ENCODE measurements at places on chromosomes 12 and 14.

GRCh38 chr12:93679308-93679925 is 2.2 kb downstream of the CRADD start:
- DNase-seq = no peak

DNA sequence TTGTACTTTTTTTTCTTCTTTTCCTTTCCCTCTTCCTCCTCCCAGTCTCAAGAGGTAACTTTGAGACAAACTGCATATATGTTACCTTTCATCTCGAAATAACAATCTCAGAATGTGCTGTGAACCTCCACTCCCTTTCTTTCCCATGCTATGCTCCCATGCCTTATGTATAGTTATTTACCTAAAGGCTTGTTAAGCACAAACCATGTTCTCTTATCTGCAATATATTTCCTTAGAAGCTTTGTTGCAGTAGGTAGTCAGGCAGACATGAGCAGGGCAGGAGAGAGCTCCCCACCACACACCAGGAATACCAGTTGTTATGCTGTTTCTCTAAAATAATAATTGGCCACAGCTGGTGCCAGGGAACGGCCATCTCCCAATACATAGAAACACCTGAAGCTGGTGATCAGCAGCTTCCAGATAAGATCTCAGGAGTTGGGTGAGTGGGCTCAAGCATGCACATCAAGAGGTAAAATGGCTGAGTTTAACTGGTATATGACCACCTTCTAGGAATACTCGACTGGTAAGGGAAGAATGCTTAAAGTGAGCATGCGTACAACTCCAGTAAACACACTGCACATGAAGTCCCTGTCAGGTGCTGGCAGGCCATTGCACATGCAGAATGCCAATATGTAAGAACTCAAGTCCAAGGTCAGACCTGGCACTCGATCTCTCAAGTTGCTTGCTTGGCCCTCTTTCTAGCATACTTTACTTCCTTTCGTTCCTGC is 14.8 kb upstream of the DHRS2 start:
- no peak for DNase-seq

DNA sequence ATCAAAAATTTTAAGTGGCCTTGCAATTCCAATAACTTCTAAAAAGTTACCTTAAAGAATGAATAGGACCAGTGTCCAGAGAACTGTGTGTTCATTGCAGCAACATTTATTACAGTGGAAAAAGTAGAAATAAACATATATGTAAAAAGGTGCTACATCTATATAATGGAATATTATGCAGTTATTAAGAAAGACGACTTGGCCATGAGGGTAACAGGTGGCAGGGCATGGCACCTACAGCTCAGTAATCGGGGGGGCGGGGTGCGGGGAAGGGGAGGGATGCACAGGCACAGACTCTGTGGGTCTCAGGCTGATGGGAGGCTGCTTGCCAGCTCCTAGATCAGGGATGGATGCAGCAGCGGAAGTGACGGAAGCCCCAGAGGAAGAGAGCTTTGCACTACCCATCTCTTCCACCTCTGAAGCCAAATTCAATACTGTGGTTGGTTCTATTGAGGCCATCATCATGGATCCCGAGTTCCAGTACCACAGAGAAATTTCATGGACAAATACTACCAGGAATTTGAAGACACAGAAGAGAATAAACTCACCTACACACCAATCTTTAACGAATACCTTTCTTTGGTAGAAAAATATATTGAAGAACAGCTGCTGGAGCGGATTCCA is 14.0 kb downstream of the KRT76 start:
- DNase-seq = no peak

- no peak for DNase-seq
Measured at GRCh38 chr14:100864206-100864605, 38.3 kb downstream of the MEG3 start.

DNA sequence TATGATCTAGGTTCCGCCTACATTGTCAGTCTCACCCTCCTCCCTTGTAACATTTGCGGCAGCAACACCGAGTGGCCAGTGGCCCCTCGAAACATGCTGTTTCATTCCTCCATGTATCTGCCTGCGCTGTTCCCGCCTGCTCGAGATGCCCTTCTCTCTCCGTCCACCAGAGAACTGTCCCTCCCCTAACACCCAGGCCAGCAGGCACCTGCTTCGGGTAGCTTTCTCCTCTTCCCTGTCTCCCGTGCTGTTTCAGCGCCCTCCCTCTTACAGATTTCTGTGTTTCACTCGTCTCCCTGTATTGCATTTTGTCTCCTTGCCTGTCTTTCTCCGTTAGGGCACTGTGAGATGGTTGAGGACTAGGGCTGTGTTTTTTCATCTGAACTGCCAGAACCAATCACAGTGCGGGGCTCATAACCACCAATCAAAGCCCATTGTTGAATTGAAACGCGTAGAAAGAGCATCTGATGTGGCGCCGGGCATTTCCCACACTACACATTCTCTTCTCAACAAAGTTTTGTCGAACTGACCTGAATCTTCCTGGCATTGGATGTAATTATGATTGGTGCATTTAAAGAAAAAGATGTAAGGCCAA is 40.9 kb upstream of the ELK3 start:
- no peak for DNase-seq

GRCh38 chr12:47077206-47078085 is 2.0 kb upstream of the PCED1B start:
- DNase-seq = no peak

DNA sequence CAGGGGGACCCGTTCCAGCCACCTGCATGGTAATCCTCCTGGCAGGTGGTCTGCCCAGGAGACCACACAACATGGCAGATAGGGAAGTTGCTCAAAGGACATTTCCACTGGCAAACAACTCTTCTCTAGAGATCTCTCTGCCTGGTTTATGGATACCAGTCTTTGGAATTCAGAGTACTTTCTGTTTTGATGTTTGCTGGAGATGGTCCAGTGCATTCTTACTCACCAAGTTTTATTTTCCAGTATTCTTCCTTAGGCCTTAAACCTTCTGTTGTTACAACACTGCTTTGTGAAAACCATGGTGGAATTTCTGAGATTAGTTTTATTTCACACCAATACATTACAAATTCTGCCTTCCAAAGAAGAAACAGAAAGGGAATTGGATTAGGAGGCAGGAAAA is 428.3 kb downstream of the FUT8 start:
- DNase-seq = no peak

GRCh38 chr12:124390442-124391097 is 95.7 kb downstream of the RFLNA start:
- no peak for DNase-seq

DNA sequence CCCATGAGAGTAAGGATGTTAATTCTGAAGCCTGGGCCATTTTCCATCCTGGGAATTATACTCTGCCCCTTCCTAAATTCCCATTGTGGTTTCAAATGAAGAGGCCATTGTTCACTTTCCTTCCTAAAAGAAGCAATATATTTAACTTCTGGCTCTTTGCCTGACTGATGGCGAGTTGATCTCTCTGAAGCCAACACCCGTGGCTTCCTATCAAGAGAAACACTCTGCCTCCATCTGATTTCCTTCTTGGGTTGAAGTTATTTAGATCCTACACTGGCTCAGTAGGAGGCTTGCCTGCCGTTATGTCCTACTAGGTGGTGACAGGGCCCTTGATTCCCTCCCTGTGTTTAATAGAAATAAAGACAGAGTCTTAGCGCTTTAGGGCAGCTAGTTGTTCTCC is 97.4 kb downstream of the PRKCH start:
- DNase-seq = no peak

GRCh38 chr14:71168564-71169427 is 261.5 kb downstream of the PCNX1 start:
- DNase-seq = no peak

DNA sequence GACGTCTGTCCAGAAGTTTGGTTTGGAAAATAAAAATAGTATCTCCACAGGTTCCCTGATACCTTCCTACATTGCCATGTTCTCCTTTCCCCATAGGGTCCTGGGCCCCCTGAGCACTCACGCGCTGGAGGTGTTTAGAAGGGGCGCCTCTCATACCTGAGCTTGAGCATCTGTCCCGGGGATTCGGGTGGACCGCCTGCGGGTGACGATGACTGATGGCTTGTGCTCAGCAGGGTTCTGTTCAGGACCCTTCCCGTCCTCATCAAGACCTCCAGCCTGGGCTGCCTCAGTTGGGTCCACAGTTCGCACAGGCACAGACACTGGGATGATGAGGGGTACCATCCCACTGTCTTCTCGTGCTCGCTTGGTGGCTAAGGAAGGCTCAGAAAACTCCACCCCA is 22.7 kb upstream of the PNMA1 start:
- DNase-seq = no peak

DNA sequence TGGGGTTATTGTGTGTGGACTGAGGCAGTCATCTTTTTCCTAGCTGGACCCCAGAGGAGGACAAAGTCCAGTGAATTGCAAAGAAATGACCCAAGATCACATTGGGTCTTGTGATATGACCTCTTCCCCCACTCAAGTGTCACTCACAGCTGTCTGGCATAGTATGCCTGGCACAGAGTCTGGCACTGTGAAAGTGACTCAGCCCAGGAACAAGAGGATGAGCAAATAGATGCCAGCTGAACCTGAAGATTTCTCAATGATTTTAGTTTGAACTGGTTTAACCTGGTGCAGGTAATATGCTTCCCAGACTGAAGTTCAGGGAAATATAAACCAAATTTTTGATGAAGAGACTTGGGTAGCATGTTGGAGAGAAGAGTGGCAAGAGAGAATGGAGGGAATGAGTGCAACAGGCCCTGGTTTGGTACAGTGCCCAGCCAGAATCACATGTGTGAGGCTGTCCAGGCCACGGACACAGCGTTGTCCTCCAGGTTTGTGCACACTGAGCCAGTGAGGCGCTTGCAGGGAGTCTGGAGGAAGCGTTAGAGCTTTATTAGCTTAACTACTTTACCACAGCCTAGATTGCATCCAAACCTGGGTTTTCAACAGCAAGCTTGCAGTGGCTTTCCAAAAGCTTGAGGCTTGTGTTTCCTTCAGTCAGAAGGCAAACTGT is 332.9 kb downstream of the NUAK1 start:
- DNase-seq = no peak

DNA sequence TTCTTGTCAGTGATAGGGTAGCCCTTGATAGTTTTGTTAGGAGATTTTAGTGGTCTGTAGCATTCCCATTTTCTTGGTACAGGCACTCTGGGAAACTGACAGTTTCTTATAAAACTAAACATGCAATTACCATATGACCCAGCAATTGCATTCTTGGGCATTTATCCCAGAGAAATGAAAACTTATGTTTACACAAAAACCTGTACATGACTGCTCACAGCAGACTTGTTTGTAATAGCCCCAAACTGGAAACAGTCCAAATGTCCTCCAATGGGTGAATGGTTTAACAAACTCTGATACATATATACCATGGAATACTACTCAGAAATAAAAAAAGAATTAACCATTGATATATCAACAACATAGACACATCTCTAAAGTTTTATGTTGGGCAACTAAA is 75.5 kb downstream of the BORCS5 start:
- no peak for DNase-seq

DNA sequence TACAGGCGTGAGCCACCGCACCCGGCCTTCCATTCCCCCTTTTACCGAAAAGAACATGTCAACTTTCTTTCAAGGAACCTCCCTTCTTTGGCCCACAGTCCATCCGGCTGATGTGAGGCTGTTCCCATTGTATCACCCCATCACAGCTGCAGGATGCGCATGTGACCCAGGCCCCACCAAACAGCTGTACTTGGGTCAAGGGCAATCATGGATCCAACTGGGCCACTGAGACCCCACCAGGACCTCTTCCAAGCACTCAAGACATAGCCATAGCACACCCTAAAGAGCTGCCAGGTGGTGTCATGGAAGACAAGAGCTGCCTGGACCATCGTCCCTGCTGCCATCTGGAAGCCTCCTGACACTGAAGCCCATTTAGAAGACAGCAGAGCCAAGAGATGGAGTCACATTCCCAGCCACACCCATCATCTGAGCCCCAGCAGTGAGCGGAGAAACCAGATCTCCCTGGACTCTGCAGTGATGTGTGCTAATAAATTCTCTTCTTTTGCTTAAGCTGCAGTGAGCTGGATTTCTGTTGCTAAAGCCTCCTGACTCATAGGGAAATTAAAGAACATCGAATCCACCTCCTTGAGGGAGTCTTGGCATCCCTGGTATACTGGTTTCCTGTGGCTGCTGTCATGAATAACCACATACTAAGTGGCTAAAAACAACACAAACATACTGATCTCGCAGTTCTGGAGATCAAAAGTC is 105.6 kb downstream of the KSR2 start:
- no peak for DNase-seq

DNA sequence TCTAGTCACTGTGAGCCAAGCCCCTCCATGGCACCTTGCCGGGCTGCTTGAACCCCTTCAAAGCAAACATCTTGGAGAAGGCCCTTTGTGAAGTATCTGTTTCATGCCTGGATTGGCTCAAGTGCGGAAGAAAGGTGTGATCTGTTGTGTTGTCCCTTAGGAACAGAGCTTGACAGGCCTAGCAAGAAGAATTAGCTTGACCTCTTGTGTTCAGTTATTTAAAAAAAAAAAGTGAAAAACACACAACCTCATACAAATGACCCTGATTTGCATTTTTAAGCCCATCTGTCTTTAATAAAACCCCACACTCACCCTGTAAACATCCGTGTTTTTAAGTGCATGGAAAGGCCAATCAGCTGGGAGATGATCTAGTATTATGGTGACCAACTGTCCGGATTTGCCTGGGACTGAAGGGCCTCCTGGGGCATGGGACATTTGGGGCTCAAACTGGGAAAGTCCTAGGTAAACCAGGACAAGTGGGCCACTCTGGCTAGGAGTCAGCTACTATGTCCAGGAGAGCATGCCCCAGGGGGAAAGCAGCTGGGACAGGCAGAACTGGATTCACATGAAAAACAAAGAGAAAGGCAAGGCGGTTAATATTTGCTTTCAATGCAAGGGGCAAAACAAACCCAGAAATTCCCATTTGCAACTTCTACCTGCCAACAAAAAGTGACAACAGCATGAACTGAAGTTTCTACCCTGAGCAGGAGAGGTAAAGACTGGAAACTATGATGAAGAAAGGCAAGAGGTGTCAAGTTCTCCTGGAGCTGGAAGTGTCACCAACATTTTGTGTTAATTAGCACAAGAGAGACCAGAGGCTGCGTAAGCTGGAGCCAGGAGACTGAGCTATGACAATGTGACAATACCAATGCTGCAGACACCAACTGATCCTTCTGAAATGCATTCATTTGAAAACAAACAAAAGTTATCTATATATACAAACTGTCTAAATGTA is 78.6 kb downstream of the CLMN start:
- DNase-seq = no peak

GRCh38 chr12:95548539-95549391 is 2.5 kb downstream of the USP44 start:
- DNase-seq = peak; percentile 23

GRCh38 chr14:96702831-96703230 is 94.4 kb upstream of the VRK1 start:
- no peak for DNase-seq

GRCh38 chr14:105527826-105528585 is 1.6 kb downstream of the TMEM121 start:
- DNase-seq = peak; percentile 63

GRCh38 chr12:1013618-1014489 is 22.8 kb downstream of the ERC1 start:
- DNase-seq = no peak

GRCh38 chr12:108129017-108129812 is at the start of gene WSCD2:
TSS of gene WSCD2 (plus strand) at chr12:108129288. CDS start at chr12:108195833, 66,545 bp downstream.
- DNase-seq = no peak

Measured in stimulated activated CD8-positive, alpha-beta memory T cell treated with anti-CD3 and anti-CD28 coated beads, Interleukin-4, amount 100 ng/mL, for 4 hours (primary cell).